Stimulated activated naive CD8-positive, alpha-beta T cell treated with anti-CD3 and anti-CD28 coated beads, Interleukin-15, amount 100 ng/mL, for 72 hours (primary cell): ENCODE measurements at places on chromosomes 6 and 20.

DNA sequence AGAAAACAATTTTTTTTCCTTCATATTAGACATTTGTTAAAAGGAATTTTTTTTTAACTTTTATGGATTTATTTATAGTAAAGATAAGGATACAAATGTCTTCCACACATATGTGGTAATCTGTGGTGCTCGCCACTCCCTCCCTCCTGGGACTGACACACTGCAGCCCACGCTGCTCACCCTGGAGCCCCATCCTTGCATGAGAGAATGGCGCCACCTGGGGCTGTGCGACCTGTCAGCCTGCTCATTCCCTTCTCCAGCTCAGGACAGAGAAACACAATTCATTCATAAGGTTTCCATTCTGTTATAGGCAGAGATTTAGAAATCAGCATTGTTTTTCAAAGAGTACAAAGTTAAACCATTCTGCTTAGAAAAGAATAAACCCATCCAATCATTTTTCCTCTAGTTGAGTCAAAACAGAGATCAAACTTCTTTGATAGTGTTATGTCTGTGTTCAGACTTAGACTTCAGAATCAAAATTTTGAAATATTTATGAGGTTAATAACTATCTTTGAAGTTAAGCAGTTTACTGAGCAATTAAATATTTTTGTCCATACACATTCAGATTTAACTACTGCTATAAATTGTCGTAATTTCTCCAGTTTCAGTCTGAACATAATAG lies 42.8 kb upstream of the DYNLRB1 start:
- DNase-seq: no peak

GRCh38 chr20:34570859-34571306 lies 12.4 kb downstream of the MAP1LC3A start:
- DNase-seq: no peak

DNA sequence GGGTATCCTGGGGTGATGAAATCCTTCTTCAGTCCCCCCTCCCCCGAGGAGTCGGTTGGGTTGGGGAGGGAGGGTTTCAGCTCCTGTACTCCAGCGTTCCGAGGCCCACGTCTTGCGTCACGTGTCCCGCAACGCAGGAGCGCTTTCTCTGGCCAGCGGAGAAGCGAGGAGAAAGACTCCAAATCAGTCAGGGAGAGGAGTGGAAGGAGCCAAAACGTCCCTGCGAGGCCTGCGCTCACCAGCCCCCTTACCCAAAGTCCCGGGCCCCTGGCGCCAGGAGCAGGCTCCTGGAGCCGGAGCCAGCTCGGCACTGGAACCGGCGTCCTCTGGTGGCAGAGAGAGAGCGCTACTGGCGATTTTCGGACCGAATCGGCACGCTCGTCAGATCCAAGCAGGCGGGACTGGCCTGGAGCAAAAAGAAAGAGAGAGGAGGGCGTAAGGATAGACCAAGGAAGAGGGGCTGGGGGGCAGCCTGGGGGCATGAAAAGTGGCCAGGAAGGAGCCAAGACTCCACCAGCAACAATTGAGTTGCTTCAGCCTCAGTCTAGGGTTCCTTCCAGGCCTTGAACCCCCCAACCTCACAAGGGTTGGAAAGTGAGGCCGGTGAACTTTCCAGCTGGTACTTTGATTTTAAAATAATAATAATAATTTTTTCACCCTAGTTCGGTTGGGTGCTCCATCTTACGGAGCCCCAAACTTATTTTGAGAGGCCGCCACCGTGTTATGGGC lies at the start of gene GNAS:
GNAS (plus strand) TSS at position 174 of the 729 bp plus-strand sequence.
- DNase-seq: peak; percentile 67

DNA sequence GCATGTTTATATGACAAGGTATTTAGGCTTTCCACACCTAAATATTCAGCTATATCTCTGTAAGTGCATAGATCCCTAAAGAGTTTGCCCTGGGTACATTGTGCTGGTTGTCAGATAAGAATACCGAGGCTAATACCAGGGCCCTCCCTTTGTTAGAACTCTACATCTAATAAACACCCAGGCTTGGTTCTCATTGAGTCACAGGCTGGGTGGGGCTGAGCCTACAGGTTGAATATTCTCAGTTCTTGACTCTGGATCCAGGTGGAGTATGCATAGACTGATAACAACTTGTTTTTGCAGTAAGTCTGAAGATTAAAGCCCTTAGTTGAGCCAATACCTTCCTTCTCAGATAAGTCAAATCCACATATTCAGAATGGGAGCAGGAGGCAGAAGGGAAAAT lies 312.2 kb upstream of the FLRT3 start:
- DNase-seq: no peak

DNA sequence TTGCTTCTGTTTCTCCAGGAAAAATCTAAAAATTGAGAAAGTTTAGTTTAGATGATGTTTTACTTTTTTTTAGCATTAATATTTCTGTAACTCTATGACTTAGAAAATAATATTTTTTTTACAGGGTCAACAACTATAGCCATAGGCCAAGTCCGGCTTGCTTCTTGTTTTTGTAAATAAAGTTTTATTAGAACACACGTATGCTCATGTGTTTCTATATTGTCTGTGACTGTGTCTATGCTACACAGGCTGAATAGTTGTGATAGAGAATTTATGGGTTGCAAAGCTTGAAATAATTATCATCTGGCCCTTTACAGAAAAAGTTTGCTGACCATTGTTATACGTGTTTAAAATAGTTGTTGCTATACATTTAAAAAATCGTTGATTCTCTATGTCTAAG lies 399.2 kb downstream of the EPM2A start:
- no peak for DNase-seq

DNA sequence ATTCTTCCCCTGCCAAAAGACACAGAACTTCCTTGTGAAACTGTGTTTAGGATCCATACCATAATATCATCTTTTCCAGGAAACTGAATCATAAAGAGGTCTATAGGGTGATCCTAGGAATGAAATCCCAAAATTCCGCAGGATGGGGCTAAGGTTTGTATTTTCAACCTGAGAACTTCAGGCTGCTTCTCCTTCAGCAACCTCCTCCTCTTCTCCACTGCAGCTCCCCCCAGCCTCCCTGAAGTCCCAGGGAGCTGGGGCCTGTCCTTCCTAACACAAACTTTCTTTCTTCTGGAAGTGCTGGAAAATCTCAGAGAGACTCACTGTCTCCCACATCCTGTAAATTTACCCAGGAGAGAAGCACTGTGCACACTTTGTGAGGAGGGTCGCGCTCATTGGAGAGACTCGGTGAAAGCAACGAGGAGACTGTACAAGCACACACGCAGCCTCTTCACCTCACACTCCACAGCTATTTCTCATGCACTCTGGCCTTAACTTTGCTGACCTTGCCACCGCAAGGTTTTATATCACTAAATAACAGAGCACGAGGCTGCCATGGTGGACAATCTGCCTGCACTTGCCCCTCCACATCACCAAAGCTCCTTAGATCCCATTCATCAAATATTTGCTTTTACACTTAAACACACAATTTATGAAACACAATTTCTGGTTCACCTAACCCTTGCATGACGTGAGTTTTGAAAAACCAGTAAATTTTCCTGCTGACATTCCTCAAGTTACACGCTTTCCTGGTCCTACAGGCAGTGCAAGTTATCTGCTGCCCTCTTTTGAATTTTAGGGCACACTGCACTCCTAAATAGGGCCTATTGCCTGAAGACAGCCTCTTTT lies 14.3 kb downstream of the ID4 start:
- no peak for DNase-seq

- DNase-seq: no peak
Observed at GRCh38 chr20:2109425-2110210, 8.0 kb downstream of the STK35 start.

DNA sequence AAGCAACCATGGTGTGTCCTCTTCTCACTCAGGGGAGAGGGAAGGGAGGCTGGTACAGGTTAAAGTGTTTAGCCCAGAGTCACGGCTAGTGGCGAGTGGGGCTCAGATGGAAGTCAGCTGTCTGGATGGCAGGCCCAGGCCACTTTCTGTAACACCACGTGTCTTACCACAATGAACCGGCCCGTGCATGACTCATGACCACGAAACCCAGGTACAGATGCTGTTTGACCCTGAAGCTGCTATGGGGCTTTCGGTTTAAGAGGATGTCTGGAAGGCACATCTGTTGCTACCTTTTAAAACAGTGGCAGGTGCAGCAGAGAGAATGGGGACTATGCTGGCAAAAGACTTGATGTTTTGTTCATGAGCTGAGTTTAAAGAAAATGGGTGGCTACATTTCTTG lies 36.5 kb upstream of the MPC1 start:
- peak; percentile 84 for DNase-seq

GRCh38 chr20:36098364-36098763 lies 56.2 kb upstream of the EPB41L1 start:
- no peak for DNase-seq

DNA sequence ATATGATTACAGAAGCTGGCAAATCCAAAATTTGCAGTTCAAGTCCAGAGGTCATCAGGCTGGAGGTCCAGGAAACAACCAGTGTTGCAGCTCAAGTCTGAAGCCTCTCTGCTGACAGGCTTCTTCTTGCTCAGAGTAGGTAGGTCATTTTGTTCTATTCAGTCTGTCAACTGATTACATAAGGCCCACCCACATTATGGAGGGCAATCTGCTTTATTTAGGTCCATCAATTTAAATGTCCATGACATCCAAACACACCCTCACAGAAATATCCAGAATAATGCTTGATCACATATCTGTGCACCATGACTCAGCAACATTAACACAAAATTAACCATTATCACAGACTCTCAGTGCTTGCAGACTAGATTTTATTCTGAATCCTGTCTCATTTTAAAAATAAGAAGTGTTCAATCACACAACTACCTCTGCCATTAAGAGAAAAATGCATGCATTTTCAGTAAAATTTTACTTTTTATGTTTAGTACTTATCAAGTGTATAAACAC lies 759.2 kb upstream of the ADGRB3 start:
- no peak for DNase-seq

DNA sequence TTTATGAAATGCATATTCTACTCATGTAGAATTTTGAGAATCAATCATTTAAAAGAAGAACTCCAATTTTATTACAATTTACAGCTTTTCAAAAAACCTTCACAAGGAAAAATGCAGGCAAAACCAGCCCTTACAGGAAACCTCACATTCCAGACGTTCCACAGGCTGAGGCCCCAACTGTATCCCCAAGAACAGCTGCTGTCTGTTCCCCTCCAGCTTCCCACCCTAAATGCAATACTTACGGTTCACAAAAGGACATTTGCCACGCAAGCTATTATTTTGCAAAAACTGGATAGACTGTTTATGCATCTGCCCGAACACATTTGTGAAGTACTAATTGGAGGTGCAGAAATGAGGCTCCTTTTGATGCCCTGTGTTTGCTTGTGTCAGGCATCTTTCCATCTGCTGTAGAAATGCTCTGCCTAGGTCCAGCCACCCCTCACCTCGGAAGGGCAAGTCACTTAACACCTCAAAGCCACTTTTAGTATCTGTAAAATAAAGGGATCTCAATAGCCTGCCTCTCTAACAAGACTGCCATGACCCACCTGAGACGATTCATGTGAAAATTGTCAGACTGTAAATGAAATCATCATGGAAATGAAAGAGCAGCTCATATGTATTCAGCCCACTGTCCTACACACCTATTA lies 26.5 kb downstream of the PDE10A start:
- no peak for DNase-seq

DNA sequence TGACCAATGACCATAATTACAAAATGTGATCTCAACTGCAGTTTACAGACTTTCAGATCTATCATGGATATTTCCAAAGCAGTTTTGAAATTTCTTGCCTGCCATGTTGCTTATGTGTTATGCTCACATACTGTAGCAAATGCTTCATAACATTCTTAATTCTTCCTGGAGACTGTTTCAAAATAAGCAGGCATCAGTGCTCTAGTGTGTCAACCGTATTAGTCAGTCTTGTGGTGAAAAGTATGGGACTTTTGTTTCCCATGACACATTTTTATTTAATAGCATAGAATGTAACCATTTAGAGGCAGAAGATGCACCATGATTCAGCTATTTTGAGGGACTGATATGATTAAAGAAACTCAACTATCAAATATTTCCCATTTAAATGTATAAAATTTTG lies 1.7 kb downstream of the POPDC3 start:
- DNase-seq: no peak

DNA sequence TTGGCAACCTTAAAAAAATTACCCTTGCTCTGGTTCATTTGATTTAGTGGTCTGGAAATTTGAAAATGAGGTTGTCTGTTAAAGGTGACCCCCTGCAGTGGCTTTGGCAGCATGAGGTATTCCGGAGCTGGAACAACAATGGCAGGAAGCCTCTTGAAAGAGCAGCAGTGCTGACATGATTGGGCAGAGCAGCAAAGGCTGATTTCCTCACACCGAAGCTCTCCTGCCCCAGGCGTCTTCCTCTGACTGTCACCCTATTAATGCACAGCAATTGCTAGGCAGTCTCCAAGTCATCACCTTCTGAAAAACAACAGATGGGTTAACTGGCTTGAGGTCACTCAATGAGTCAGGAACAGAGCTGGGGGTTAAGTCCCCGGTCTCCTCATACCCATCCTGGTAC lies 241.8 kb upstream of the MMS22L start:
- DNase-seq: no peak

- no peak for DNase-seq
Observed at GRCh38 chr6:149223120-149223903, 94.2 kb upstream of the TAB2 start.

DNA sequence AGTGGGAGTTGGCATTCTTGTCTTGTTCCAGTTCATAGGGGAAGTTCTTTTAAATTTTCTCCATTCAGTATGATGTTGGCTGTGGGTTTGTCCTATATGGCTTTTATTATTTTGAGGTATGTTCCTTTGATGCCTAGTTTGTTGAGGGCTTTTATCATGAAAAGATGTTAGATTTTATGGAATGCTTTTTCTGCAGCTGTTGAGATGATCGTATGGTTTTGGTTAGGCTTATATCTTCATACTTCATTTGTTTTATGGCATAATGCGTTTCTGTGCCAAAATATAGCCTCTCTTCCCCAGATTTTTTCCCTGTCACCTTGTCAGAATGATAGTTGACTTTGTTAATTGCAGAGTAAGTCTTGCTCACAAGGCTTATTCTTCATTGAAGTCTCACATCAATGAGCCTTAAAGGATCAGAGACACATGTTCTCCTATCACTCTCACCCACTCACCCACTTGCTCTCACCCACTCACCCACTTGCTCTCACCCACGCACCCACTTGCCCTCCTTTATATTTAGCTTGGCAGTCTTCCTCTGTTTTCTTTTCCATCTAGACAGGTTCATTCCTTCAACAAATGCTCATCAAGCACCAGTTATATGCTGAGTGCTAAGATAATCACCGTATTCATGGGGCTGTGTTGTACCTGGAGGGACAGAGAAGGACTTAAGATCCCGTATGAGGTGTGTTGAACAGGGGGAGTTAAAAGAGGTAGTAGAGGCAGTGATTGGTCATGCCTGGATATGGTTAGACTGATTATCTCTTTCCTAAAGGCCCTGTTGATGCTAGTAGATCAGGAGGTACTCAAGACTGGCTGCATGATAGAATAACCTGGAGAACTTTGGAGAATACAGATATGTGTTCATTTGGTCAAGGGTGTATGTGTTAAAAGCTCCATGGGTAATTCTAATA lies 19.3 kb downstream of the UST start:
- no peak for DNase-seq

DNA sequence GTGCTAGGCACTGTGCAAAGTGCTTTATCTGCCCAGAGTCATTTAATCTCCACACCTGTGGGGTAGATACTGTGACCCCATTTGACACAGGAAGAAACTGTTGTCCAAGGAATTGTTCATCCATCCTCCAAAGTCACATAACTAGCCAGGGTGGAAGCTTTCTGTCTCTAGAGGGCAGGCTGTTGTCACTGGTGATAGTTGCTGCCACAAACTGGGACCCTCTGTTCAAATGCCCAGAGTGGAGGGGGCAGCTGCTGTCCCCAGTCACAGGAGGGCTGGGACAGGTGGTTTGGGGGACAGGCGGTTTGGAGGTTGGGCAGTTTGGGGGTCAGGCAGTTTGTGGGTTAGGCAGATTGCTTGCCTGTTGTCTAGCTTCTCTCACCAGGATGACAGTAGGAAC lies 16.1 kb upstream of the TMEM242 start:
- DNase-seq: no peak

- DNase-seq: no peak
Observed at GRCh38 chr6:150312395-150312794, 56.4 kb upstream of the IYD start.
